ENCODE measurements at places on chromosomes 6 and 20.

GRCh38 chr6:36128793-36129192 is 1.5 kb upstream of the MAPK13 start:
- DNase-seq, result no peak

DNA sequence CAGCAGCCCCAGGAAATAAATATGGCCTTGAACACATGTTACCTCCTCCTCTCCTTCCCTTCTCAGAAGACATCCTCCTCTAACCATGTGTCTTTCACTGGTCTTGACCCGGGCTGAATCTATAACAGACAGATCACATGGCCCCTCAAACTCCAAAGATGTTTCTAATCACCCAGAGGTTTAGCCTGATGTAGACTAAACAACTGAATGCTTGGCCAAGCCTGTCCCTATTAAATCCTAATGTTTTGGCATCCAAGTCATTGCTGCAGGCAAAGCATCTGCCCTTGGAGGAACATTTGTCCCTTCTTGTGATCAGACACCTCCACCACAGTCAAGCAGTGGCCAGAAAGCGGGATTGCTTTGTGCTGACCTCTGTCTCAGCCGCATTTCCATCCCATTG is 65.5 kb downstream of the ANKRD60 start:
- DNase-seq, result no peak

DNA sequence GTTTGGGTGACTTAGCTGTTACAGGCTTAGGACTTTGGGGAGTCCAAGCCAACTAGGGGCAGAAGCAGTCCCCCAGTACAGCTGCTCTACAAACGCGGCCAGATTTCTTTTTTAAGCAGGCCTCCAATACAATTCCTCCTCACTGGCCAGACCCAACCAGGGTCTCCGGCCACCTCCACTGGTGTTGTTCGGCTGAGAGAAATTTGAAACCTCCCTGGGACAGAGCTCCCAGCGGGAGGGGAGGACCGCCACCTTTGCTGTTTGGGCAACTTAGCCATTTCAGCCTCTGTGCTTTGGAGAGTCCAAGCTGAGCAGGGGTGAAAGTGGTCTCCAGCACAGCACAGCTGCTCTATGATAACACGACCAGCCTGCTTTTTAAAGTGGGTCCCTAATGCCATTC is 59.4 kb upstream of the KHDRBS2 start:
- no peak for DNase-seq

- no peak for DNase-seq
These were observed 73.5 kb upstream of the SCGN start for GRCh38 chr6:25578538-25578937.

- no peak for DNase-seq
These were observed 14.5 kb downstream of the REV3L start for GRCh38 chr6:111468329-111469012.

GRCh38 chr20:31449511-31450414 is 9.3 kb downstream of the DEFB123 start:
- no peak for DNase-seq

DNA sequence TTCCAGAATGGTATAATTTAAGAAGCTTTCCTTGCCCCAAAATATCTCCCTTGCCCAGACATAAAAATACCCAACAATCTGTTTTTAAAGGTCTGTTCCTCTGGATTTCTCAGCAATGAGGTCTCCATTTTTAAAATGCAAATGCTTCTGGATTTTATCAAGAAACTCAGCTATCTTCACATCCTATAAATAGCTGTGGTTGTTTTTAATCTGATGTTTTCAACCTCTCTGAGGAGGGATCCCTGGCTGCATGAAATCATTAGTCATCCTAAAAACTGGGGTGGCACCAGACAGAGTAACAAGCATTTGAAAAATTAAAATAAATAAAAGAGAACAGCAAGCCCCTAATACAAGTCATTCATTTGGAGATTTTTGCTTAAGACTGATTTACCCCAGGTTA is 168.5 kb upstream of the ID4 start:
- DNase-seq, result peak; percentile 65

DNA sequence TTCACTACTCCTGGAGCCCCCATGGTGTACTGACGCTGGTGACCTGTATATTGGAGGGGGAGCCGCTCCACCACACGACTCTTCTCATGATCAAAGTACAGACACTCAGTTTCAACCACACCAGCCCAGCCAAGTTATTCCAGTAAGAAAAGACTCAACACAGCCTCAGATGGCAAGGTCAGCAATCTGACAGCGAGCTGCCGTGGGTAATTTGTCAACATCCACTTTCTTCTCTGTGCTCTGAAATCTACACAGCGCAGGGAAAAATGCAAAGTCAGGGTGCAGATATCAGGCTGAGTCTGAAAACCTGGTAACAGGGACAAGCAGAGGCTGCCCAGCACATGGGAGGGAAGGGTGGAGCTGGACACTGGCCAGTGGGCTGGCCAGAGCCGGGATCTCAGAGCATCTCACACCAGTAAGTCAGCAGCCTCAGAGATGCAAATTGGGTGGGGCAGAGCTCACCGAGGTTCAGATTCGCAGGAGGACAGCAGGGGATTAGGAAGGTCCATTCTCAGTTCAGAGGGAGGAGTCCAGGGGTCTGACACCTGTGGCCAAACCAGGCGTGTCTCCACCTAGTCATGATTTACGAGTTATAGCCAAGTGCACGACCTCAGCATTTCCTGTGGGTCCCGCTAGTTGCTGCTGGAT is 44.5 kb upstream of the RPS6KA2 start:
- DNase-seq, result no peak

DNA sequence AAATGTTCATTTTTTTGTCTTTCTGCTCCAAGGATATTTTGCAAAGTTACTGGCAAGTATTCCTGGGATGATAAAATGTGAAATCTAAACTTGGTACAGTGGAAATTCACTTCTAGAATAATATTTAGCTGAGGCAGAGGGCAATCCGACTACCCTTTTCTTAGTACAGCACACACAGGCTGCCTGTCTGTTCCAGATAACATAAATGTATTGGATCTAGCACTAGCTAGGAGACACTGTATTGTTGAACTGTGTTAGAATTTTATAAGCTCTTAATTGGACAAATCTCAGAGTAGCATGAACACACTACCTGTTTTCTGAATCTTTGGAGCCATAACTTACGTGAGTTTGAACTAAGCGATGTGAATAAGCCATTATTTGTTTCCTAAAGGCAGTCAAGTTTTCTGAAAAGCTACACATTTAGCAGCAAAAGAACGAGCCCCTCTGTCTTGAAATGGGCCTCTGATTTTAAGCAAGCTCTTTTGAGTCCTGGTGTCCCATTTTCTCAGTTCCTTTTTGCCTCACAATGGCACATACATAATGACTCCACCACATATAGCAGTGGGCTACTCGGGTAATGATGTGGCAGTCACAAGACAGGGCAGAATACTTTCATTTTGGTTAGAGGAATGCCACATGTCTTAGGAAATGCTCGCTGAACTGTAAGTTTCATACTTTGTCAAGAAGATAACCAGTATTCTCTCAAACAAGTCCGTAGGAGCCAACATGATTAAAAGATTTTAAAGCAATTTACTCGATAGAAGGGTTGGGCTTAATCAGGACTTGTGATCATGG is 116.5 kb upstream of the ESR1 start:
- DNase-seq, result peak; percentile 53

DNA sequence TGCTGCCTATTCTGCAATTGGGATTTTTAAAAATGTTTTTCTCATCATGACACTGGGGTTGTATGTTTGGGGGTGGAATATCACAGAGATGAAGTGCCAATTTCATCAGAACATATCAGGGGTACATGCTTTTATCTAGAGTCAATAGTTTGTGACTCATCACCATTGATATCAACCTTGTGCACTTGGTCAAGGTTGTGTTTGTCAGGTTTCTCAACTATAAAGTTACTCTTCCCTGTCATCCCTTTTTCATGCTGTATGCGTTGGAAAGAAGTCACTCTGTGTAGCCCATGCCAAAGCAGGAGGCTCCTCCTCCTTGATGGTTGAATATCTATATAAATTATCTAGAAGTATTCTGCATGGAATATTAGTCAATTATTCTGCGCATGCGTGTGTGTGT is 145.4 kb upstream of the TSHZ2 start:
- no peak for DNase-seq

- DNase-seq, result no peak
These were observed 158.1 kb downstream of the SMOC2 start for GRCh38 chr6:168599118-168599494.

GRCh38 chr20:24608926-24609667 is 139.7 kb downstream of the SYNDIG1 start:
- no peak for DNase-seq

GRCh38 chr6:119119989-119120388 is 41.5 kb upstream of the FAM184A start:
- DNase-seq, result peak; percentile 44

DNA sequence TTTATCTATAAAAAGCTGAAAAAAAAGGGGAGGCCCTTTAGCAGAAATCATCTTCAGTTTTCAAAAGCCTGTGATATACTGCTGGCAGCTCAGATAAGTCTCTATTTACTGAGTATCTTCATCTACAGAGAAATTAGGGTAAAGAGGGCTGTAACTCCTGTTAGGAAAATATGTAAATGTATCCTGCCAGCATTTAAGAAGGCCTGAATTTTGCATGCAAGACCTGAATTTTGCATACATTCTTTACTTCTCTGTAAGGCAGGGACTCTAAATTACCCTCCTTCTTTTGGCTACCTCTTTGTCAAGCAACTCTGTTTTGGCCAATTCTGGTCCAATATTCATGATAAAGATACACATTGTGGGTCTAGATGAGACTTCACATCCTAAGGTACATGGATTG is 150.6 kb upstream of the SPACA1 start:
- no peak for DNase-seq

- no peak for DNase-seq
These were observed 853.0 kb upstream of the EPHA7 start for GRCh38 chr6:94272327-94272726.

Data from hepatic stellate cell (primary cell).